ENCODE measurements at places on chromosomes 4 and X. TPM values are rescaled to one million over a fixed set of nuclear protein-coding genes. Genes with fewer than 3 reads are reported as not detected.

The ARAP2 gene
- total RNA-seq = 22.3 TPM

The DRD5 gene
- not detected for total RNA-seq

The MAGEC1 gene
- total RNA-seq = not detected

The SPATA18 gene
- 20.1 TPM for total RNA-seq

The IQCM gene
- not detected for total RNA-seq

The DMD gene
- 127 TPM for total RNA-seq

The GPM6B gene
- total RNA-seq = 6.8 TPM

The HMX1 gene
- not detected for total RNA-seq

The PNMA6E gene
- not detected for total RNA-seq

All from mucosa of gallbladder (tissue), 1 donor.